Mammary microvascular endothelial cell (primary cell): ENCODE measurements at places on chromosomes 3 and 15. TPM values are rescaled to one million over a fixed set of nuclear protein-coding genes. Genes with fewer than 3 reads are reported as not detected.

The FGF12 gene
- total RNA-seq, result 6.9 and 7.3 TPM in 2 replicates

The CFAP100 gene
- not detected in 2 replicates for total RNA-seq

The PPP2R3A gene
- total RNA-seq, result 5.5 and 5.9 TPM in 2 replicates

The ACKR2 gene
- total RNA-seq, result 0.59 and 0.67 TPM in 2 replicates

The FOXB1 gene
- not detected in 2 replicates for total RNA-seq

The SH2D7 gene
- total RNA-seq, result not detected in 2 replicates

The TMEM202 gene
- total RNA-seq, result not detected in 2 replicates

The ZMAT3 gene
- 15.4 and 15.9 TPM in 2 replicates for total RNA-seq

The VEPH1 gene
- total RNA-seq, result 138 and 149 TPM in 2 replicates

The CDAN1 gene
- total RNA-seq, result 10.9 and 11.9 TPM in 2 replicates
